NCI-H1694 treated with DMSO at 0.1 percent for 48 hours (cell line): ENCODE measurements at places on chromosomes 2 and 18.

DNA sequence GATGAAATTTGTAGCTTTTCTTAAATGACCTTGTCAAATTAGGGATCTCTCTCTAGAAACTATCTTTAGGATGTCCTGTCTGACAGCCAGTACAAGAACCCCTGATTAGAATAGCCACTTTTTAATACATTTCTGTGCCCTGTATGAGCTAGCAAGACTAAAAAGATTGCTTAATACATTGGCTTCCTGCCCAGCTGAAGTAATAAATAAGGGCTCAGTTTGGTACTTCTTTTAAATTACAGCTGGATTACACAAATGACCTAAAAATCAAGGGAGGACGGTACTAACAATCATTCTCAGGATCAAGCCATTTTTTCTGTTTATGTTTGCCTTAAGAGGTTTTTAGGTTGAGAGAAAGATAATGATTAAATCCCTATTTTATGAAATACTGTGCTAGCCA is 11.6 kb upstream of the OLA1 start:
- DNase-seq = no peak

- DNase-seq = no peak
Observed at GRCh38 chr2:200702646-200703118, 109.0 kb upstream of the BZW1 start.

GRCh38 chr2:42744545-42745082 is 19.3 kb downstream of the OXER1 start:
- no peak for DNase-seq

DNA sequence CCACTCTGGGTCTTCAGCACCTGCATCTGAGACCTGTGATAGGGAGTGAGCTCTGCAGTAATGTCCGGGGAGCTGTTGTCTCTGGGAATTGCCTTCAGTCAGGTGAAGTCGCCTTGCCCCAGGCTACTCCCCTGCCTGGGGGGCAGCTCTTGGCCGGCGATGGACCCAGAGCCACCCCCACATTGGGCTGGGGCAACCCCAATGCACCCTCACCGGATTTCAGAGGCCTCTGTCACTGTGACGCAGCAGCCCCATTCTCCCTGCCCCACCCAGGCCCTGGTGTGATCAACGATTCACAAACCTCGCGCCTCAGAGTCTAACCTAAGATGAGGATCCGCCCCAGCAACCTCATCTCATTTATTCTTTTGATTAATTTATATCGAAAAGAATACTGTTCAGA is 303.6 kb downstream of the NDUFA10 start:
- no peak for DNase-seq

DNA sequence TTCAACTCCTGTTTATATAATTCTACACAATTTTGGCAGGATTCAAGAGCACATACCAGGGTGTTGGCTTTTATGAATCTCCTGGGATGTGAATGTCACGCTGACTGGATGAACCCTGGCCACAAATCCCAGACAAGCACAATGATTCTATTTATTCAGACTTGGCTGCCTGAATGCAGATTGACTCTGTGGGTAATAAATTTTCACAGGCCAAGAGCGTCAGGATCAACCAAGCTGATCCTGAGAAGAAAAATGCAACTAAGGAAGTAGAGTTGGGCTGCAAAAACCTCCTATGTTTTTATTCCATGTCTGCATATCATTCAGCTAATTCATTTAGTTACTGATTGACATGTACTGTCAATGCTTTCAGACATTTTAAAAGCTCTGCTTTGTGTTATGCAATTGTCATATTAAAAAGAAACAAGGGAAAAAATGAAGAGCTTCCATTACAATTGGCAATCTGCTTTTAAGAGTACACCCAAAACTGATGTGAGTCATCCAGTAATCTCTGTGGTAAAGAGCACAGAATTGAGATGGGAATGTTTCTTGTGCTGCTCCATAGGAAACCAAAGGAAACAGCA is 173.0 kb upstream of the REV1 start:
- peak; percentile 83 for DNase-seq

GRCh38 chr2:3491306-3491705 is 28.0 kb downstream of the ADI1 start:
- DNase-seq = no peak

- no peak for DNase-seq
Observed at GRCh38 chr2:138515092-138515491, 13.5 kb downstream of the SPOPL start.

- no peak for DNase-seq
Observed at GRCh38 chr2:215110918-215111317, 27.5 kb downstream of the ABCA12 start.

GRCh38 chr2:20935168-20935775 is 108.6 kb downstream of the APOB start:
- DNase-seq = no peak

GRCh38 chr2:145159676-145160075 is 639.8 kb upstream of the ZEB2 start:
- no peak for DNase-seq

DNA sequence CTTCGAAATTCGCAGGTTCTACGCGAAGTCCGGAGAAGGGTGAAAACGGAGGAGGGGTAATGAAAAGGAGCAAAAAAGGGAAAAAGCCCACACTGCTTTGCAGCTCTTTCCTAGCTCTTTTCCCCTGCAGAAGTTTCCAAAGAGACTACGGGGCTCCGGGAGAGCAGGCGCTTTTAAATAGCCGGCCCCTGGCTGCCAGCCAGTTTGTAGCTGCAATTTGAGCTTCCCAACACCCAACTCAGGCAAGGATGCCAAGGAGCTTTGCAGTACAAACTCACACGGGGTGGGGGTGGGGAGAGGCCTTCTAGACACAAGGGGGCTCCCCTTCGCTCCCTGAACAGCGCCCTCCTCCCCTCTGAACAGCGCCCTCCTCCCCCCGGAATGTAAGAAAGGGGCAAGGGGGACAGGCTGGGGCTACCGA is at the start of gene IGFBP5:
Gene IGFBP5, minus strand, starts transcription at position 149 of the 421 bp plus-strand sequence. CDS start 774 bp downstream, outside the sequence.
- peak; percentile 65 for DNase-seq

GRCh38 chr2:170076189-170076588 is 101.8 kb upstream of the MYO3B start:
- DNase-seq = no peak

DNA sequence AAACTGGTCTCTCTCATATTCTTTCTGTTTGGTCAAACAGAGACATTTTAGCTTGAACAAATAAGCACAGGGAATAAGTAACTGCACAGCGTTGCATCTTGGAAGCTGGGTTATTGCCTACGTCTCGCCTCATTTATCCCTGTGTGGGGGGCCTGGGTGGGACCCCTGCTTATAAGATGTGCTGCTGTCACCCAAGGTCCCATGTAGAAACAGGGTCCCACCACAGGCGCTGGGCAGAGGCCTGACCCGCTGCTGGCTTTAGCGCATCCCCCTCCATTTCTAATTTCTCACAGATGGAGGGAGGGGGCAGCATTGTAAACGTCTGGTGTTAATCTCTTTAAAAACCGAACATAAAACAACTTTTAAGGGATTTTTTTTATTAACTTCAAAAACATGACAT is 207.8 kb downstream of the HDAC4 start:
- DNase-seq = no peak

DNA sequence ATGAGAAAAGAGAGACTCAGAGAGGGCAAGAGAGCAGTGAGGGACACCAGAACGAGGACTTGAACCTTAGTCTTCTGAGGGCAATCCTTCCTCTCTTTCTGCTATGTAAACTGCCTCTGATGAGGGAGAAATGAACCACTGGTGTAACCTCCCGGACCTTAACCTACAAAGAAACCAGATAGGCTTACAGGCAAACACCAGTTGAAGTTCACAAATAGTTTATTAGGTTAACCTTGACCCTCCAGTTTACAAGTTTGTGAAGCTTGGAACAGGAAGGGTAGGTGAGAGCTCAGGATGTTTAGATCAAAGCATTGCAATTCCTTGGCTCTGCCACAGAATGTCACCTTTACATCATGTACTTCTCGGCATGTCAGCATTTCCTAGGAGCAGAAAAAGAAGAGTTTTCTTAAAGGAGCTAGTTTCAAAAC is 486.4 kb upstream of the SPRED2 start:
- DNase-seq = no peak

DNA sequence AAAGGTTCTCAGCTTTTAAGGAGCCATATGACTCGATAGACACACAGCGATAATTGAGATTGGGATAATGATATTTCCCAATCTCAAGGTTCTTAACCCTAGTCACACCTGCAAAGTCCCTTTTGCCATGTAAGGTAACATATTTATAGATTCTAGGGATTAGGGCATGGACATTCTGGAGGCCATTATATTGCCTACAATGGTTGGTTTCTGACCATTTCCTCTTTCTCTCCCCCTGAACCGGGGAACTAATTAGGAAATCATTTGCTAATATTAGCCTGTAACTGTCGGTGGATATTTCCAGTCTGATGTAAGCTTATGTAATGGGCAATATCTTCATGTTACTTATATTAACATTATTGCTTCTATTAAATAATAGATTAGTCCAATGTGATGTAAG is 40.8 kb upstream of the ARHGAP15 start:
- DNase-seq = no peak

GRCh38 chr2:167607211-167607610 is 640.2 kb downstream of the STK39 start:
- no peak for DNase-seq

GRCh38 chr2:189783451-189783926 is 650 bp downstream of the ORMDL1 start:
- DNase-seq = peak; percentile 23

- no peak for DNase-seq
Observed at GRCh38 chr2:164642946-164643555, 21.8 kb upstream of the GRB14 start.

GRCh38 chr2:238169048-238169707 is 10.4 kb downstream of the ERFE start:
- no peak for DNase-seq

- no peak for DNase-seq
Observed at GRCh38 chr18:63233334-63233733, 86.2 kb downstream of the BCL2 start.

DNA sequence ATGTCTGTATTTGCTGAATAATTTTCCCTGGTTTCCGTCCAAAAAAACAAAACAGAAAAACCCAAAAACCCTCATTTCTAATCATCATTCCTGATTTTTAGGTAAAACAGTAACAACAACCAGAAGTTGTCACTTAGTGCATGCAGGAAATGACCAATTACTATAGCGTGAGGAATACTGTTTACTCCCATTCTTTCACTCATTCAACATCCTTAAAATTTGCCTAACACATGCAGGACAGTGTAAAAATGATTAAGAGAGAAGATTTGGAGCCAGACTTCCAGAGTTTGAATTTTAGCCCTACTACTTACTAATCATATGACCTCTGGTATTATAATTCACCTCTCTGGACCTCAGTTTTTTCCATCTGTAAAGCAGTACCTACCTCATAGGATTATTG is 83.1 kb downstream of the FIGN start:
- DNase-seq = no peak

DNA sequence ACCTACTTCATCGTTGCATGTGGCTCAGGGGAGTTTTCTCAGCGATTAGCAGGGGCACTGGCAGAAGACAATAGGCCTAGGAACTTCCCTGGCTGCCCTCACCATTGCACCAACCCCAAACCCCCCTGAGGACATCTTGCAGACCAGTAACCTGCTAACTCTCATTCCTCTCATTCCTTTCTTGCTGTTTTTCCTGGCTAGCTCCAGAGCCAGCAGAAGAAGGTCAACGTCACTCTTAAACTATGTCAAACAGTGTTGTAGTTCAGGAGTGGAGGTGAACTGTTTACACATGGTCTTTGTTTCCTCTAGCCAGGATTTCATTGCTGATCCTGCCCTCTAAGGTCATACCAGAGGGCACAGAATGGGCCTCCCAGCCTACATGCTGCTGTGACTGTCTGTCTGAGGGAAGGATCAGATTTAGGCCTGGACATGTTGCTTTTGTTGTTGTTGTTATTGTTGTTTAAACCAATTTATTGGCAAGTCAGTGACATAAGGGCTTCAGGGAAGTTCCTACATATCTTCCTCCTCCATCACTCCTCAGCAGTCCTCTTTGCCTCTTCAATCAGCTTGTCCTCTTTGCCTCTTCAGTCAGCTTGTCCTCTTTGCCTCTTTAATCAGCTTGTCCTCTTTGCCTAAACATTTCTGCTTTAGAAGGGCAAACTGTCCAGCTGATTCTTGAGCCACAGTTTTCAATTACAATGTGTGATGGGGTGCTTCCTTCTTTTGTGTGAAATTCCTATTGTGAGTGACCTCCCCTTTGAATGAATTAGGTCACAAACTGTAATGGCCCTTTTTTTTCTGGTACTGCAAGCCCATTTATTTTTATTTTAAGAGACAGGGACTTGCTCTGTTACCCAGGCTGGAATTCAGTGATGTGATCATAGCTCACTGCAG is 471.9 kb upstream of the TNP1 start:
- DNase-seq = no peak

DNA sequence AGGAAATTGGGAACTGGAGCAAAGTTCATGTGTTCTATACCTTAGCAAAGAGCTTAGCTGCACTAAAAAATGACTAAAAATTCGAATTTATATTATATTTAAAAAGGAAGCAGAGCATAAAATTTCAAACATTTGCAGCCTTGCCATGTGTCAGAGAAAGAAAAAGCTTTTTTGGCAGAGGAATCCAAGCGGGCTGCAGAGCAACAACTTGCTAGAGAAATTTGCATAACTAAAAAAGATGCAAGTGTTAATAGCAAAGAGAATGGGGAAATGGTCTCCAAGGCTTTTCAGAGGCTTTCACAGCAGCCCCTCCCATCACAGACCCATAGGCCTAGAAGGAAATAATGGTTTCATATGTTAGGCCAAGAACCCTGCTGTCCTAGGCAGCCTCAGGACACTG is 1315.9 kb downstream of the DSC3 start:
- no peak for DNase-seq

GRCh38 chr2:218129458-218130135 is 3.8 kb downstream of the CXCR2 start:
- DNase-seq = no peak
